Hematopoietic multipotent progenitor cell treated with erythropoietin and hydrocortisone succinate and interleukin-3 and kit ligand, for 8 days (in vitro differentiated cells): ENCODE measurements at places on chromosomes 6 and 20.

DNA sequence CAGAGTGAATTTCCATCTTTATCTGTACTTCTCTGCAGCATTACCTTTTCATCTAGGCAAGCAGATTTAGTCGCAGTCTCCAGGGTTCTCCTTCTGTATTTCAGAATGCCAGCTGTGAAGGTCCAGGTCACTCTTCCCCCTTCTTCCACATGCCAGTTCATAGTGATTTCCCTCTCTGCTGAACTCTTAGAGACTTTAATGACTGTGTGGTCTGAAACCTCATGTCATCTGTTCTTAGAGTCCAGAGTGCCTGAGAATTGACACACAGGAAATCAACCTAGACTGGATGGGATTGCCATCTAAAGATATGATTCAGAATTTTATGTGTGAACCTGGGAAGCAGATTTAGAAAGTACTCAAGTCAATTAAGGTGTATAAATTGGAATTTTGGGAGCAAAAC lies 248.1 kb downstream of the TPBG start:
- no peak for DNase-seq

DNA sequence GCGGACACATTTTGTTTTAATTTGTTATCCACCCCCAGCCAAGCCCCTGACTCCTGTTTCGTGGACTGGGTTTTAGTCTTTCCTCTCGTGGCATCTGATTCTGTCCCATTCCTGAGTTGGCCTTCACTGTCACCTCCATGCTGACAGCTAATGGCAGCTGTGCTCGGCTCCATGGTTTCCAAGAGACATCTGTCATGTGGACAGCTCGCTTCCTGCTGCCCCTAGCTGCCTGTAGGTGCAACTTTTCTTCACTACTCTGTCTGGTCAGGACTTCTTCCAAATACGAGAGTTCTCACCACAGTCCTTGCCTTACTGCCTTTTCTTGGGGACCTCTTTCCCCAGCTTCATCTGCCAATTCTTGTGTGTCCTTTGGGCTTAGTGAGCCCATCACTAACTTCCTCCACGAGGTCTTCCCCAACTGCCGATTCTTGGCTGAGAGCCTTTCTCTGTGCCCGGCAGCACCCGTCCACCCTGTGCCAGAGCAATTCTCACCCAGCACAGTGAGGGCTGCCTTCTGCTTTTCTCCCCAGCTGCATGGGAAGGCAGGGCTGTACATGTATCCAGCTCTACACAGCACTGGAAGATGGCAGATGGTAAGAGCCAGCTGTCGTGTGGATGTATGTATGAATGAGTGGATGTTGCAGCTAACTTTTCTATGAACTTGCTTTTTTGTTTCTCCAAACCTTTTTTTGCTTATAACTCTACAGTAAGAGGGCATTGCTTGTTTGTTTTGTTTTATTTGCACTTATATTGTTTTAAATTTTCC lies 140.4 kb downstream of the F13A1 start:
- DNase-seq, result no peak

DNA sequence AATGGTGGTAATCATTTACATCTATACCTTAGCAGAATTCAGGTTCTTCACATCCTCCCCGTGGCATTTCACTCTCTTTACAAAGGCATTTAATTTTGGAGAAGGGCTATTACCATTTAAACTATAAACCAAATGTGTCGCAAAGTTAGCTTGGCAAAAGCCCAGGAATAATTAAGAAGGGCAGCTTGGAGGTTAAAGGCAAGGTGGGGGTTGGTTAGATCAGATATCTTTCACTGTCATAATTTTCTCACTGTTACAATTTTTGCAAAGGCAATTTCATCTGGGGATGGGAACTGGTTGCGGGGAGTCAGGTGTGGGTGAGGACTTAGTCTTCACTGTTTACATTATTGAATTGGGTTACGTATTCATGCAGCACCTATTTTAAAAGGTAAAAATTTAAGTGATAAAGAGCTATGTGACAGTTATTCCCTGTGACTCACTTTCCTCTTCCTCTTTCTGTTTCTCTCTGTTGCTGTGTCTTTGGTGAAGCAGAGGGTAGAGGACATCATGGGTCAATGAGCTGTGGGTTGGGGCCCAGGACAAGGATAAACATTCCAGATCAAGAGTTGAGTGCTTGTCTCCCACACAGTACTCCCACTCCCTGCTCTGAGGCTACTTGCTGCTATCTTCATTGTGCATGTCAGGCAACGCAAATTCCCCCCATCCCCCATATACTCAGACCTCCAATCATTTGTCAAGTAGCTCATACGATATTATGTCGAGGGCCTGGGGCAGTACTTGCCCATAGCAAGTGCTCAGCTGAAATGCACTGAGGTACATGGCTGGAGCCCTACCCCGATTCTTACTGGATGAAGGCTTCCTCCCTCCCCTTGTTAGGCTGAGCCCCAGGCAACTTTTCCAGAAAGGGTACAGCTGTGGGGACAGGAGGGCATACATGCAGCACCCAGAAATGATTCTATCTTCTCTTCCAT lies 223.1 kb upstream of the MYLIP start:
- DNase-seq, result no peak

DNA sequence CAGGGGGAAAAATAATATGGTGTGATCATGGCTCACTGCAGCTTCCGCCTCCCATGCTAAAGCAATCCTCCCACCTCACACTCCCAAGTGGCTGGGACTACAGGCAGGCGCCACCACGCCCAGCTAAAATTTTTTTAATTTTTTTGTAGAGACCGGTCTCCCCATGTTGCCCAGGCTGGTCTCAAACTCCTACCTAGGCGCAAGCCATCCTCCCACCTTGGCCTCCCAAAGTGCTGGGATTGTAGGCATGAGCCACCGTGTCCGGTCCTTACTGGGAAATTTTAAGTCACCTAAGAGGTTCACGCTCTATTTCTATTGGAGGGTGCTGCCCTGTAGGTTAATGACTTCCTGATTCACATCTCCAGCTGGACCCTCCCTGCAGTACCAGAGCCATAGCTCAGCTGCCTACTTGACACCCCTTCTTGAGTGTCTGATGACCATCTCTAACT lies 626 bp upstream of the CDK5RAP1 start:
- DNase-seq, result peak; percentile 62

GRCh38 chr6:39166189-39166911 lies 51.4 kb upstream of the SAYSD1 start:
- DNase-seq, result peak; percentile 75
